ENCODE measurements at places on chromosomes 4 and X.
A peak's percentile ranks its signal among the peaks of the same experiment; 100 is the strongest.

- ATAC-seq = peak; percentile 57
Measured at GRCh38 chrX:105759598-105759997, 62.7 kb upstream of the NRK start.

GRCh38 chrX:73581002-73581628, 18.1 kb downstream of the CHIC1 start:
- no peak for ATAC-seq

DNA sequence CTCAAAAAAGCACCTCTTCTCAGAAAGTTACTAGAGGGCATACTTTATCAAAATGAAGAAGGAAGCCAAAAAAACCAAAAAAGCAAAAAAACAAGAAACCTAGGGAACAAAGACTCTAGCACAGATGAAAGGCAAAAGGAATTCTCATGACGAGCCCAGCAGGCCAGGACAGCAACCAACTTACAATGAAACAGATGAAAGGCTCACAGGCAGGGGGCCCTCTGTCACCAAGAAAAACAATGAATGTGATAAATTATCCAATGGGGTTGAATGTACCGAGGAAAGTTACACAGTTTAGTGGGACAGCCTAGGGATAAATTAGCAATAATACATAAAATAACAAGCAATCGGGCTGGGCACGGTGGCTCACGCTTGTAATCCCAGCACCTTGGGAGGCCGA, 79.0 kb downstream of the GPR82 start:
- no peak for ATAC-seq

GRCh38 chrX:40109288-40110008, 11.7 kb upstream of the BCOR start:
- ATAC-seq = no peak

GRCh38 chrX:153525451-153525850, 8.0 kb downstream of the ATP2B3 start:
- ATAC-seq = no peak

GRCh38 chr4:74244049-74244448, 64.2 kb upstream of the EPGN start:
- ATAC-seq = no peak
